ENCODE measurements at places on chromosomes 7 and 10.

- DNase-seq = no peak
- no peaks in the 10 kb centered on the region for H3K36me3 ChIP-seq
- H3K27ac ChIP-seq = no peak overlapping the region
- no peak overlapping the region for H3K4me3 ChIP-seq
Observed at GRCh38 chr7:11655163-11655562, 176.8 kb downstream of the THSD7A start.

DNA sequence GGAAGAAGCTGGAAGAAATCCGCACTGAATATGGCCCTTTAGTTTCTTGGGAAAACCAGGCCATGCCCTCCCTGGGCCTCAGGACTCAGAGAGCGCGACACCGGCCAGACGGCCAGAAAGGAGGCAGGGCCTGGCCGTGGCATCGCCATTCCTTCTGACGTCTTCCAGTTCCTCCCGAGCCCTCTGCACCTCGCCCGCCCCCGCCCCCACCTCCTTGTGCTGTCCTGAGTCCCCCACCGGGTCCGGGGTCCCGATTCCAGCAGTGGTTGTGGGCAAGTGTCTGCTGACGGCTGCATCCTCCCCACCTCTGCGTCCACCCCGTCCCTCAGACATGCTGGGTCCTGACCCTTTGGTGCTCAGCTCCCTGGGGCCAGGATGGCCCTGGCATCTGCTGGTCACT lies 312.1 kb upstream of the SHH start:
- no peak overlapping the region for H3K27ac ChIP-seq
- H3K27me3 ChIP-seq = peaks cover 6% of the 10 kb centered on the region
- H3K36me3 ChIP-seq = no peaks in the 10 kb centered on the region
- H3K4me1 ChIP-seq = no peaks in the 10 kb centered on the region

DNA sequence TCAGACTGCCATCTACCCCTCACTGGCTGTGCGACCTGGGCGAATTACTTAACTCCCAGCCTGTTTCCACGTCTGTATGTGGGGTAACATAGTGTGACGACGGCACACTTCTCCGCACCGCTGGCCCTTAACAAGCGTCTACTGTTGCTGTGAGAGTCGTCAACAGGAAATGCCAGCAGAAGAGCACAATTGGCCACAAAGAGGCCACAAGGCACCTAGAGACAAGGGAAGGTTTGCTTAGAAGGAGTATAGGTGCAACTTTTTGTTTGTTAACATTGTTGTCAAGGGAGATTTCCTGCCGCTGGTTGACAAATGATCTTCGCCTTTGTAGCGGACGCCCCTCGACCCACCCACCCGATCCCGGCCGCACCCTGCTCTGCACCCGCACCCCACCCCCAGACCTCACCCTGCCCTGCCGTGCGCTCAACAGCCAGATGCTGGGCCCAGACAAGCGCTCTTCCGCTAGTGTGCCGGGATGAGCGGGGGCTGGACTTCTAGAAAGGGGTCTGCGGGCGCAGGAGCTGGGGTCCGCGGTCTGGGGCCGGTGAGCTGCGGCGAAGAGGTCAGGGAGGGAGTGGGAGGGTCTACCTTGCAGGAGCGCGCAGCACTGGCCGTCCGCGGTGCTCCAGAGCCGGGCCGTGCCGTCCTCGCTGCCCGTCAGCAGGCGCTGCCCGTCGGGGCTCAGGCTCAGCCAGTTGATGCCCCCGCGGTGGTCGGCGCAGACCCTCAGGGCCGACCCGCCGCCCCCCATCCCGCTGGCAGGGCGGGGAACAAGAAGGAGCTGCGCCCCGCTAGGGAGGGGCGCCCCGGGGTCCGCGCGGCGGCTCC lies 785 bp downstream of the WDR86 start:
- peak; percentile 77 for DNase-seq
- H3K4me3 ChIP-seq = peak overlapping the region; percentile 75
- peaks cover 32% of the 10 kb centered on the region for H3K4me1 ChIP-seq

DNA sequence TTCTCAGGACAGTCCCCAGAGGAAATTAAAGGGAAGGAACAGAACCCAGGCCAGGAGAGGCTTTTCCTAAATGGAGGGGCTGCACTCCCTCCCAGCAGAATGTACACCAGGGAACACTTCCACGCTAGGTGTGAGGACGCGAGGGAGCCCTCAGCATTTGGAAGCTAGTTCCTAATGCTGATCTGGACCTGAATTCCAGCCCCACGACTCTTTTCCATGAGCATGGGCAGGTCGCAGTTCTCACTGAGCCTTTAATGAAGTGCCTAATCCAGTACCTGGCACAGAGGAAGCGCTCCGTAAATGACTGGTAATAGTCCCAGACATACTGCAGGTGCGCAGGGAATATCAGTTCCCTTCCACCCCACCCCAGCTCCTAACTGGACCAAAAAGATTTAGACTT lies 1.1 kb downstream of the ALOX5 start:
- H3K36me3 ChIP-seq = no peaks in the 10 kb centered on the region
- peaks cover 12% of the 10 kb centered on the region for H3K4me1 ChIP-seq
- peak overlapping the region; percentile 77 for H3K27ac ChIP-seq
- peaks cover 18% of the 10 kb centered on the region for H3K27me3 ChIP-seq

- no peak overlapping the region for H3K27ac ChIP-seq
- H3K27me3 ChIP-seq = no peaks in the 10 kb centered on the region
- no peak for DNase-seq
- no peak overlapping the region for H3K4me3 ChIP-seq
- H3K4me1 ChIP-seq = no peaks in the 10 kb centered on the region
Observed at GRCh38 chr7:113268757-113269156, 150.4 kb upstream of the SMIM30 start.

DNA sequence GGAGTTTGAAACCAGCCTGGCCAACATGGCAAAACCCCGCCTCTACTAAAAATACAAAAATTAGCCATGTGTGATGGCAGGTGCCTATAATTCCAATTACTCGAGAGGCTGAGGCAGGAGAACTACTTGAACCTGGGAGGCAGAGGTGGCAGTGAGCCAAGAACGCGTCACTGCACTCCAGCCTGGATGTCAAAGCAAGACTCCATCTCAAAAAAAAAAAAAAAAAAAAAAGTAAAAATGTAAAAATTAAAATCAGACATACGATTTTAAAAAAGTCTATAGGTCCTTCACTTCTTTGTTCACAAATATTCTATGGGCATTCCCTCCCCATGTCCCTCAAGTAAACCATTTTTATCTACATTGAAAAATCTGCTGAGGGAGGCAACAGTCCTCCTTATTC lies 34.9 kb upstream of the TLL2 start:
- no peak for DNase-seq
- no peaks in the 10 kb centered on the region for H3K27me3 ChIP-seq
- H3K27ac ChIP-seq = no peak overlapping the region
- H3K4me1 ChIP-seq = no peaks in the 10 kb centered on the region
- no peak overlapping the region for H3K4me3 ChIP-seq
- peaks cover 33% of the 10 kb centered on the region for H3K36me3 ChIP-seq
